ENCODE measurements at places on chromosomes 3 and 15. TPM values are rescaled to one million over a fixed set of nuclear protein-coding genes. Genes with fewer than 3 reads are reported as not detected.

DNA sequence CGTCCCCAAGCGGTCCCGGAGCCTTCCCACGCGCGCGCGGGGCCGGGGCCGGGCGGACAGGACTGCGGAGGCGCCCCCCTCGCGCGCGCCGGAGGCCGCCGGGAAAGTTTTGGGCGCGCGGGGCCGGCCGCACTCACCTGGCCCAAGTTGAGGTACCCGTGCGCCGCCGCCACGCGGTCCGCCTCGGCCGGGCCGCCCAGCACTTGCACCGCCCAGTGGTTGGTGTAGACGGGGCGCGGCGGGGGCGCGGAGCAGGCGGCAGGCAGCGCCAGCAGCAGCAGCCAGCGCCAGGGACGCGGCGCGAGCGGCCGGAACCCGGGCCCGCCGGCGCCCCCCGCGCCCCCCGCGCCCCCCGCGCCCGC is 289 bp downstream of the PCSK6 start:
- peak; percentile 30 for DNase-seq

DNA sequence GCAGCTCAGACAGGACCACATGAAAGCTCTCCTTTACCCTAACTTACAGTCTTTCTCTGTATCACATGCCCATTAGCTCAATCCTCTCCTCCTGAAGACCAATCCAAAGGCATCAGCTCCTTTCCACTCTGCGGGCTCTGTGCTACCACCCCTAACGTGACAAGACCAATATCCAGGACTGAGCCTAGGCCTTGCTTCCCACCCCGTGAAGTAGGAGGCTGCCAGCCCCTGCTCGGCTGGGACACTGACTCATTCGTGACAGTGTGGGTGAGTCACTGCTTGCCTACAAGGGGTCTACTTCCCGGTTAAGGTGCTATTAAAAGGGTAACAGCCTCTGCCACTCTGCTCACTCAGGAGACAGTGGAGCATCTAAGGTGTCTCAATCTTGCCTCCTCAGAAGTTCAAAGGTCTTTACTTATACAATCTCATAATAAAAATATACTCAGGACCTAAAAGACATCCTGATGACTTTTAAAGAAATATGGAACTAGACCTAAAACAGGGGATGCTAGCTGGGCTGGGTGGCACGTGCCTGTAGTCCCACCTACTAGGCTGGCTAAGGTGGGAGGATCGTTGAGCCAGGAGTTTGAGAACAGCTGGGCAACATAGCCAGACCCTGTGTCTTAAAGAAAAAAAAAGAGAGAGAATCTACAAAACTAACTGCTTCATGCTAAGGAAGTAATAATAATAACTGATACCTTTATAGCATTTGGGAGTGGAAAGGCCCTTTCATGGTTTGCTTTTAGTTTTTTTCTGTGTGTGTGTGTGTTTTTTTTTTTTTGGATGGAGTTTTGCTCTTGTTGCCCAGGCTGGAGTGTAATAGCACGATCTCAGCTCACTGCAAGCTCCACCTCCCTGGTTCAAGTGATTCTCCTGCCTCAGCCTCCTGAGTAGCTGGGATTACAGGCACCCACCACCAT is 55.0 kb downstream of the TMEM44 start:
- peak; percentile 74 for DNase-seq

GRCh38 chr3:151775314-151776258 is 38.3 kb upstream of the AADAC start:
- no peak for DNase-seq

- DNase-seq = no peak
Observed at GRCh38 chr15:81942157-81942556, 103.7 kb downstream of the MEX3B start.

GRCh38 chr15:65841121-65841930 is 28.0 kb upstream of the RAB11A start:
- no peak for DNase-seq

GRCh38 chr15:69656271-69657030 is 203.8 kb downstream of the RPLP1 start:
- no peak for DNase-seq

GRCh38 chr15:32715276-32715675 is 2.5 kb upstream of the GREM1 start:
- no peak for DNase-seq

- DNase-seq = peak; percentile 53
Observed at GRCh38 chr3:16183601-16184270, 9.3 kb downstream of the GALNT15 start.

- DNase-seq = no peak
Observed at GRCh38 chr3:185878920-185879319, 54.1 kb upstream of the IGF2BP2 start.

DNA sequence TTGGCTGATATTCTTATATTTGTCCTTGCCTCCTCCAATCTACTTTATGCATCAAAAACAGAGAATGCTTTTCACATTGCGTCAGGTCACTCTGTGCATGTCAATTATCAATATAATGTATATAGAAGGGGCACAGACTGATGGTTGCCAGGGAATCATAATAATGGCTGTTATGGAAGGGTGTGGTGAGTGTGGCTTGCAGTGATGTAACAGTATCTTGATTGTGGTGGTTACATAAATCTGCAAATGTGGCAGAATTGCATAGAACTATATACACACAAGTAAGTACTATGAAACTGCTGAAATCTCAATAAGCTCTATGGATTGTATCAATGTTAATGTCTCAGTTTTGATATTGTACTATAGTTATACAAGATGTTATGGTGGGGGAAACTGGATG is 228.6 kb downstream of the TJP1 start:
- DNase-seq = no peak

- no peak for DNase-seq
Observed at GRCh38 chr15:72197460-72198355, at the start of gene GRAMD2A. Gene GRAMD2A (minus strand): TSS chr15:72197787.

DNA sequence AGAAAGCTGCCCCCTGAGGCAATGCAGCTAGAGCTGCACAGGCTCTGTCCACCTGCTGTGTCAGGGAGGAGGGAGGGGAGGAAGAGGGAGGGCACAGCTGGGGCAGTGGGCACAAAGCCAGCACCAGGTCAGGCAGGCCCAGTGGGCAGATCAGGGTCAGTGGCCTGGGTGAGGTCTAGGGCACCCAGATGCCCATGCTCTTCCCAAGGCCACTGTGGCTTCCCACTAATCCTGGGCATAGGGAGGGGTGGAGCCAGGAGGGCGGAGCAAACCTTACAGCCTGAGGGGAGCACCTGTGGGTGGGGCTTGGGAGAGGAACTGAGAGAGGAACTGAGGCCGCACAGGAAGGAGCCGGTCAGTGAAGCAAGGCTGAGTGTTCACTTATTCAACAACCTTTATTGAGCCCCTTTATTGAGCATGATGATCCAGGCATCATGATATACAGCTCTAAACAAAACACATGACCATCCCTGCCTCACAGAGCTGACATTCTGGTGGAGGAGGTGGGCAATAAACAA is 55.0 kb downstream of the RHCG start:
- DNase-seq = no peak

GRCh38 chr3:57787867-57788623 is 31.9 kb downstream of the SLMAP start:
- no peak for DNase-seq

- peak; percentile 18 for DNase-seq
Observed at GRCh38 chr15:83205725-83206324, 1.8 kb downstream of the HDGFL3 start.

GRCh38 chr3:53712817-53713388 is 133.3 kb downstream of the CHDH start:
- DNase-seq = no peak

GRCh38 chr15:101132390-101133180 is 119.3 kb downstream of the CHSY1 start:
- no peak for DNase-seq

DNA sequence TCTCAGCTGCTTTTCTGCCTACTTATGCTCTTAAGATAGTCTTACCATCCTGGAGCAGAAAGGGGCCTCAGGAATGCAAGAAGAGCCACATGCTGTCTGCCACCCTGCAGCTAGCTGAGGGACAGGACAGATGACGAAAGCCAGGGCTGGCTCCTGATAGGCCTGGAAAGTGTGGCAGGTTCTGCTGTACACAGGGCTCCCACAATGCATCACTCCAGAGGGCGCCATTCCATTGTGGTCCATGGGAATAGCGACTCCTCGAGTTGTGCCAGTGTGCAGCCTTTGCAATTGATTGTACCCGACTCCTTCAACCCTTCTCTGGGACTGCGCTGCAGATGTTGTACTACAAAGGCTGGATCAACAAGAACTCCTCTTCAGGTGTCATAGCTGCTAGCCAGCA is 11.2 kb downstream of the ACAN start:
- no peak for DNase-seq

- DNase-seq = no peak
Observed at GRCh38 chr3:72452745-72453144, 395.5 kb downstream of the SHQ1 start.

GRCh38 chr3:29152379-29152778 is 128.5 kb upstream of the RBMS3 start:
- no peak for DNase-seq

DNA sequence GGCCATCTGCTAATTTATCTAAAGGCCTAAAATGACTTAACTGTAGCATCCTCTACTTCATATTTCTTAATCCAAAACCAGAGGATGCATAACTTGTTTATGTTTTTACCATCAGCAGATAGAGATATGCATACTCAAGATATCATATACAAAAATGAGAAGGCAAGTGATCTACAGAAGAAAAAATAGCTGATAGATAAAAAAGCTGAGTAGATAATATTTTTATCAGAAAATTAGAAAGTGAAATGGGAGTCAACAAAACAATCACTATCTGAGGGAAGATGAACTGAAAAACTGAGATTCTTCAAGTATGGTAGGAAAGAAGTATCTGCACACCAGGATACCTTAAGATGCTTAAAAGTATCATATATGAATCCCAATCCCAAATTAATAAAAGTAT is 25.4 kb downstream of the DYNC1LI1 start:
- no peak for DNase-seq

GRCh38 chr15:55768670-55769185 is 25.8 kb upstream of the PRTG start:
- DNase-seq = no peak

- DNase-seq = no peak
Observed at GRCh38 chr15:37359101-37359892, 258.9 kb upstream of the MEIS2 start.

GRCh38 chr3:158753854-158754253 is 21.6 kb upstream of the RARRES1 start:
- no peak for DNase-seq

DNA sequence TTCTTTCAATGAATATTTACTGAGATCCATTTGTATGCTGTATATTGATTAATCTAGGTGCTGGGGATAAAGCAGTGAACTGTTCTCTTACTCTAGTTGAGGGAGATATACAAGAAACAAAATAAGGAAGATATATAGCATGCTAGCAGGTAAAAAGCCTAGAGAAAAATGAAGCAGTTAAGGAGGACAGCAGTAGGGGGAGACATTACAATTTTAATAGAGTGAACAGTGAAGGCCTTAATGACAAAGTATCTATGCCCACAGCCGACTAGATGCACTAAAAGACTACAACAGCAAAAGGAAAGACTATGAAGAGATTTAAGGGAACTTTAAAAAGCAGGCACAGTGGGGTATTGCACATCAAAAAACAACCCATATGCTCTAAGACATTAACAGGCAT is 81.4 kb downstream of the XRN1 start:
- no peak for DNase-seq

DNA sequence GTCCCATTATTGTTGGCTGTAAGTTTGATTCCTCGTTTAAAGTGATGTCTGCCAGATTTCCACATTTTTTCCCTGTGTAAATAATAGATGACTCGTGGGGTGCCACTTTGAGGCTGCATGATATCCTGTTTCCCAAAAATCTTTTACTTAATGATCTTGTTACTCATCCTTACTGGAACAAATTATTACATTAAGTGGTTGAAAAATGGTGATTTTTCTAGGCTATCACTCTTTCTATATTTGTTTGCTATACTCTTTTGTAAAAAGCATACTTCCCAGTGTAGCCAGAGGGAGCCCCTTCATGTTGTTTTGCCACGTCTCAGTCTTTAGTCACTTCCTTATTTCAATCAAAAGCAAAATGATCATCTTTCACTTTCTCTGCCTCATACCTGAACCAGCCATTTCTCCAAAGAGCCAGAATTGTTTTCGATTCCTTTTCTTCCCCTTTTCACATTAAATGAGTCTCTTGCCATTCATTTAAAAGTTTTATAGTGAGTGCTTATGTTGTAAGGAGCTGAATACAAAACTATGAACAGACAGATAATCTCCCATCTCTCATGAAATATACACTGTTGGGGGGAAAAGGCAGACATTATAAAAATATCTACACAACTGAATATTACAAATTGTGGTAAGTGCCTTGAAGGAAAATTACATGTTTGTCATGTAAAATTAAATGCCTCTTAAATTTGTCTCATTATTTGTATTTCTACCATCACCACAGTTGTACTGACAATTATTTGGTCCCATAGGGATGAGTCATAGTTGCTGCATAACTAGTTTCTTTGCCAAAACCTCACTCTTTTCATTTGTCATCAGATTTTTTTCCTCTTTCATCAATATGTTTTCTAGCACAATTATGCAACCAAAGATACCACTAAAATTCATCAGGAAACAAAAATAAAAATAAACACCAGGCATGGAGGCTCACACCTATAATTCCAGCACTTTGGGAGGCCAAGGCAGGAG is 41.5 kb downstream of the ADGRG7 start:
- DNase-seq = no peak

- no peak for DNase-seq
Observed at GRCh38 chr15:89299896-89300295, 34.7 kb downstream of the POLG start.

Gene LRRK1
- total RNA-seq = 8.5 TPM

Gene PIERCE2
- 1.2 TPM for total RNA-seq

Gene CYP1A1
- not detected for total RNA-seq

Gene ISG20
- total RNA-seq = 4.8 TPM

Gene RTP3
- not detected for total RNA-seq

Gene TLR9
- total RNA-seq = not detected

Gene GP9
- not detected for total RNA-seq

Gene WDR93
- not detected for total RNA-seq

Gene TICRR
- 0.61 TPM for total RNA-seq

Gene NAA50
- 150 TPM for total RNA-seq

Gene RGMA
- 3.4 TPM for total RNA-seq

Gene APBA2
- total RNA-seq = 6.3 TPM

Gene SETD5
- total RNA-seq = 46.5 TPM

Gene C3orf80
- not detected for total RNA-seq

Gene CCDC80
- 26.2 TPM for total RNA-seq

Gene RLBP1
- total RNA-seq = not detected
